DMS79 (cell line): ENCODE measurements at places on chromosomes 6 and 20.

- no peak for DNase-seq
These were observed 6.6 kb upstream of the RAB44 start for GRCh38 chr6:36691011-36691410.

DNA sequence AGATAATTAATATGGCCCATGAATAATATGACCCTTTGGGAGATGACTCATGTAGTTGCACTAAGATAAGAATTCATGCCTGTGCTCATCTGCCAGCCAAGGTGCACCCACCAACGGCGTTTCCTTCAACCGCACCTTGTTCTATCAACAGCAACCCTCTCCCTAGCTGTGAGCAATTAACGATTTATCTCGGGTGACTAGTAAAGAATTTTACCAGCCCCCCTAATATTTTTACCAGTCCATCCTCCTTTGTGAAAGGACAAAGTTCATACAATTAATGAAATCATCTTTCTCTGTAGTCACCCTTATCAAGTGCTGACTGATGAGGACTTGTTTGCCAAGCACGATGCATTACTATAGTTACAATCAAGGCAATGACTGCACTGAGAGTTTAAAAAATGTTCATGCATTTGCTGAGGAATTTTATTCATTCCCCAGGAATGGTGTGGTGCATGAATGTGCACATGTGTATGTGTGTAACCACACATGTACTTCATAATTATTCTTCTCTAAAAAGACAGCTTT is 118.7 kb downstream of the SMOC2 start:
- no peak for DNase-seq

GRCh38 chr6:1912731-1913130 is 303.0 kb downstream of the FOXC1 start:
- DNase-seq = no peak

GRCh38 chr6:12899046-12899833 is 182.7 kb downstream of the PHACTR1 start:
- no peak for DNase-seq

DNA sequence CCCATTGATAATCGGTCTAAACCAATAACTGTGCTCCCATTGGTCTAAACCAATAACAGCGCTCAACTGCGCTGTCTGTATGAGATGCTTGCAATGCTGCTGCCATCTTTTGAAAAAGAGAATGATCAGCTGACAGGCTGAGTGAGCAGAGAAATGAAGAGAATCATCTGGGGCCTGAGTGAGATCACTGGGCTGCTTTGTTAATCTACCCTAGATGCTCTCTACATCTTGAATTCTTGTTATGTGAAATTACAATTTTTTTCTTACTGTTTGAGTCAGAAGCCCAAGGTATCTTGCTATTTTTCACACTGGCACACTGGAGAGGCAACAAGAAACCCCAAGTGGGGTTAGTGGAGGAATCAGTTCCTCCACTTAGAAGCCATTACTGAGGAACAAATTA is 91.5 kb upstream of the GCM1 start:
- no peak for DNase-seq

GRCh38 chr6:3654898-3655297 is 96.6 kb downstream of the PXDC1 start:
- no peak for DNase-seq

DNA sequence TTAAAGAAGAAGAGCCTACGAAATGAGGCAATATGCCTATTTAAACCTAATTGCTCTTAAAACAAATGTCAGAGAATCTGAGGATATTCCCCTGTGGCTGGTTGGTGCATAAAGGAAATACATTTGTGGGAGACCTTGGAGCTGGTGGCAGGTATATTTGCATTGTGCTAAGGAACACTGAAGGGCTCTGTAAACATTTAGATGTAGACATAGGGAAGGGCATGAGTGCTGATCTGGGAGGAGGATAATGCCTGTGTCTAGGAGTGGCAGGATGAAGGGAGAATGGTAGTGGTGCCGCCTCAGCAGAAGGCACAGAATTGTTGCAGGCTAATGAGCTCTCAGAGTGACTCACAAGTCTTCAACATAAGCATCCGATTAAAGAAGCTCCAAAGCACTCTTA is 85.8 kb downstream of the CD164 start:
- DNase-seq = peak; percentile 86

GRCh38 chr6:6640926-6641325 is 52.4 kb downstream of the LY86 start:
- no peak for DNase-seq

- DNase-seq = no peak
These were observed 19.0 kb upstream of the ASIP start for GRCh38 chr20:34222208-34222607.

DNA sequence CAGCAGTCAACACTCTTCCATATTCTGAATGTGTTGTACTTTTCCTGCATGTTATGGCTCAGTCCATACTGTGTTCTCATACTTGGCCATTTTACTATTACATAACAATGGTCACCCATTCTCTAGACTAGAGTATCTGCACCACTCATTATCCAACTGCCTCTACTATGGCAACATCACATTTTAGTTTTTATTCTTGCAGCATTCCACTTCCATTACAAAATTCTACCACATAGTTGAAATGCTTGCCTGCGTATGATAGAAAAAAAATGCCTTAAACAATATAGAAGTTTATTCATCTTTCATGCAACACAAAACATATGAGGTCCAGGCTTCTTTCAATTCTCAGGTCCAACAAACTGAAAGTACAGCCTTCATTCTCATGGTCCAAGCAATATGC is 128.0 kb downstream of the TENT5A start:
- DNase-seq = no peak

GRCh38 chr20:62358171-62359042 is 8.7 kb downstream of the LAMA5 start:
- DNase-seq = no peak

DNA sequence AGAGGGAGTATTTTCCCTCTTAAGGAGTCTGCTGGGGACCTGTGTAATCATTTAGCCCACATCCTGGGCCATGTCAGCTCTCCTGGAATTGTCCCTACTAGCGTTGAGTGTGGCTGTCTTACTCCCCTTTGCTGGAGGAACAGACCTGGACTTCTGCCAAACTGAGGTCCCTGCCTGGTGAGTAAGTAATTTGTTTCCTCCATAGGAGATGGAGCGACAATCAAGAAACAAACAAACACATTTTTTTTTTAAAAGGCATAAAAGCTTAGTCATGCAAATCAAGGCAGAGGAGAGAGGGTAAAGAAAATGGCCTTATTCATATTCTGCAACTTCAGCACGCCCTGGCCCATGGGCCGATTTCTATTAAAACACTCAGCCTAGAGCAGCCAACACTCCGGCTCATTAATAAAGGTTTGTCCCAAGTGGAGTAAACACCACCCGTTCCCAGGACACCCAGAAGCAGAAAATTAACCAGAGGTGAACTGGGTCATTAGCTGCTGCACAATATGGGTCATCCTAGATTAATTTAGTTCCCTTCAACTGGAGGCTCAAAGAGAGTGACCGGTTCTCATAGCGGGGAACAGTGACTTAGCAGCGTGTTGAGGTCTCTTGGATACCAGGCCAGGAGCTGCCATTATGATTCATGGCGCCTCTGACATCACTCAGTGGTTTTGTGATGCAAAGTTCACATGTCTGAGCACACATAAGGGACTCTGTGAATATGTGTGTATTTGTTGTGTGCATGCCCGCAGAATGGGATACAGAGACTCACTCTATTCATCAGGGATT is 165.0 kb upstream of the SULF2 start:
- peak; percentile 71 for DNase-seq

DNA sequence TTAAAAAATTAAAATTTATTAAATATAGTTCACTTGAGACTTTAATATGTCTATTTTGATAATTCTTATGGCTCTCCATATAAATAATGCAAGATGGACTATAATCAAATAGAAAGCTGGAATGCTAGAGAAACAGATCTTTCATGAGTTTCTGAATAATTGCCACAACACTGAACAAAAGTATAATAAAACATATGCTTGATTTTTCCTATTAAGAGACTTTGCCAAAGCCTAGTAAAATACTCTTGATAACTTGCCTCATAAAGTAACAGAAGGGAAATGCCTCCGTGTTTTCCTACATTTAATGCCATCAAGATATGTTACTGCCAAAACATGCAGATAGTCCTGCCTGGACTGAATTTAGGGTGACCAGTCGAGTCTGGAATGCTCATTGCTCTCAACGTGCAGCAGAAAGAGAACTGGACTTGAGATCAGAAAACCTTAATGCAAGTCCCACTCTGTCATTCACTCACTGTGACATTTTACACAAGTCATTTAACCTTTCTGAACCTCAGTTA is 153.2 kb downstream of the AIG1 start:
- DNase-seq = no peak

DNA sequence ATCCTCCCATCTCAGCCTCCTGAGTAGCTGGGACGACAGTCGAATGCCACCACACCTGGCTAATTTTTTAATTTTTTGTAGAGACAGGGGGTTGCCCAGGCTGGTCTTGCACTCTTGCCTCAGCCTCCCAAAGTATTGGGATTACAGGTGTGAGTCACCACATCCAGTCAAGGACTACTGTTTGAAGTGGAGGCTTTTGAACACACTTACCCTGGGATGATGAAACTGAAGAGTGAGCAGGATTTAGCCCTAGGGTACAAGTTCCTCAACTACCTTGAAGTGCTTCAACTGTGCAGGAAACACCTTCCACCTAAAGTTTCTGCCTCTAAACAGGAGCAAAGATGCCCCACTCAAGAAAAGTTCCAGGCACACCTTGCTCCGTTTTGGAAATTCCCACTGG is 15.7 kb upstream of the PARD6B start:
- DNase-seq = no peak

DNA sequence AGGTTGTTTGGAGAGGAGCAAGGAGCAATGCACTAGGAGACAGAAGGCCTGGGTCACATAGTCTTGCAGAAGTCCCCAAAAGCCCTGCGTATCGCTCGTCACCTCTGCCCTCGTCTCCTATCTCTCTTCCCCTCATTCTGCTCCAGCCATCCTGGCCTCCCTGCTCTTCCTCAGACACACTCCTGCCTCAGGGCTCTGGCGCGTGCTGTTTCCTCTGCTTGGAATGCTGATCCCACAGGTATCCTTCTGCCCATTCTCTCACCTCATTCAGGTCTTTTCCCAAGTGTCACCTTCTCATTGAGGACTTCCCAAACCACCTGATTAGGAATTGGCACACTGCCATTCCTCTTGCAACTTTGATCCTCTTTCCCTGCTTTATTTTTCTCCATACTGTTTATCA is 9.0 kb upstream of the SLC2A10 start:
- no peak for DNase-seq

GRCh38 chr6:35611240-35611639 is 77.5 kb downstream of the FKBP5 start:
- no peak for DNase-seq

DNA sequence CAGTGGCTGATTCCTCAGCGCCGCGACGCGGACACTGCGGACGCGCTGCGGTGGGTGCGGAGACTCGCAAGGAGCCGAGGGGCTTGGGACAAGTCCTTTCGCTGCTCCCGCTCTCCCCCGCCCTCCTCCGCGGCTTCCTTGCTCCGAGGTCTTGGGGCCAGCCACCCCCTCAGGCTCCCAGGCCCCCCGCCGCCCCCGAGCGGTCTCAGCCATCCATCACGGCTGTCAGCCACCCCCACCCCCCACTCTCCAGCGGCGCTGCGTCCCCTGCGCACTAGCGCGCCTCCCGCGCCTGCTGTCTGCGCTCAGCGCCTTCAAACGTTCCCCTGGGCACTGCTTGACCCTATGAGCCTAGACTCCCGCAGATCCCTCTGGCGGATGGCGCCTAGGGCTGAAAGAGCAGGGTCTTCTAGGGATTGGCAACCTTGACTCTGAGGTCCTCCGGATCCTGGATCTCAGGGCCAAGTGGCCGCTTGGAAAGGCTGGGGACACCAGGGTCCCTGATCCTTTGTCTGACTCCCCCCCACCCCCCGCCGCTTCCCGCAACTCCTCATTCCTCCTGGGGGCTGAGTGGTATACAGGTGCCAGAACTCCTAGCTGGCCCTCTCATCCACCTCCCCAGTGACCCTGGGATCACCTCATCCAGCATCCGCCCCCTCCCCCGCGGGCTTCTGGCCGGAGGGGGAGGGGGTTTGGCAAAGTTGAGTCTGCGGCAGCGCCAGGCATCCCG is 1.4 kb downstream of the SLC12A5 start:
- no peak for DNase-seq

- no peak for DNase-seq
These were observed 22.8 kb upstream of the OCSTAMP start for GRCh38 chr20:46573234-46573633.

DNA sequence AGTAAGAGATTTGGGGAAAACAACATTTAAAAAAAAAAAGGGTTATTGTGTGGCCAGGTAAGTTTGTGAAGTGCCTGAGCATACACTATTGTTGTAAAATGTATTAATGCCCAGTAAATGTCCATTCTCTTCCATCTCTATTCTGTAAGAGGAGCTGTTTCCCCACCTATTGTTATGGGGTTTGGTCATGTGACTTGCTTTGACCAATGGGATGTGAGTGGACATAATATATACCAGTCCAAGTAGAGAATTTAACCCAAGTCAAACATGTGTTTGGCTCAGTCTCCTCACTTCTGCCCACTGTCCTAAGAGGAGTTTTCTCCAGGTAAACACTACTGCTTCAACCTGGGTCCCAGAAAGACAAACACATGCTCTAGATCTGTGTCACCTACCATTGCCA is 377.1 kb downstream of the FOXA2 start:
- DNase-seq = no peak

- no peak for DNase-seq
These were observed 115.3 kb upstream of the ECI2 start for GRCh38 chr6:4250645-4251044.

DNA sequence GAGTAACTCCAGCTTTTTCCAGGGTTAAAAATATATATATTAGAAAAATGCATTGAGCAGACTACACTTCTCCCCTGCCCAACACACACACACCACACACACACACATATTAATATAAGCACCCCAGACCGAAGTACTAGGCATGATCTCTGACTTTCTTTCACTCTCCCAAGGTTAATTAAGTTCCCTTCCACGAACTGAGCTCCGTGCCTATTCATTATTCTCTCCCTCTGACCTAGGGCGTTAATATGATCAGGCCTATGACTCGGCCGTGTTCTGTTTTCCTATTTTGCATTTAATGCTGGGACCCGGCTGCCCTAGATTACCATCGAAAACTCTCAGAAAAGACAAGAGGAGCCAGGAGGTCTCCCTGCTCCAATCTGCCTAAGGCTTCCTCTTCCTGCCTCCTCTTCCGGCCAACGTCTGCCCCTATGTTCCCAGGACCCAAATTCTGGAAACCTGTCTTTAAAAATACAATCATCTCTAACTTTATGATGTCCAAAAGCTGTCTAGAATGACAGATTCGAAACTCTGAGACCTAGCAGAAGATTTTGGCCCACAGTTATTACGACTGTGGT is 6.1 kb upstream of the POU3F2 start:
- DNase-seq = no peak

DNA sequence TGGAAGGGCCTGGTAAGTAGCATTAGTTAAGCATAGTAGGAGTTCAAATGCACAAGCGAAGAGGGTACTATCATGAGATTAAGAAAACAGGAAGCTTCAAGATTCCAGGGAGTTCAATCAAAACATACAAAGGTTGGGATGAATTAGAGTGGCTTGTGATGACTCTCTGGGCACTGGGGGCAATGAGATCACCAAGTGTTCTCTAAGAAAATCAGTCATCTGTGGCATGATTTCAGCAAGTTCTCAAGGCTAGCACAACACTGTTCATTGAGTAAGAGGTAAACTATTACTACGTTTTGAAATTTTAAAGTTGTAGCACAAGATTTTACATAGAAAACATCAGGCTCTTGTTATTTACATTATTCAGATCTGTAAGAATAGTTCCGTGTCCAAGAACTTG is 139.7 kb upstream of the FLRT3 start:
- DNase-seq = no peak

GRCh38 chr20:58778760-58779159 is 71.9 kb downstream of the GNAS-AS1 start:
- no peak for DNase-seq
